CD4-positive, alpha-beta T cell treated with Interferon alpha-2 for 1 hour (primary cell): ENCODE measurements at places on chromosomes 12 and 14.

DNA sequence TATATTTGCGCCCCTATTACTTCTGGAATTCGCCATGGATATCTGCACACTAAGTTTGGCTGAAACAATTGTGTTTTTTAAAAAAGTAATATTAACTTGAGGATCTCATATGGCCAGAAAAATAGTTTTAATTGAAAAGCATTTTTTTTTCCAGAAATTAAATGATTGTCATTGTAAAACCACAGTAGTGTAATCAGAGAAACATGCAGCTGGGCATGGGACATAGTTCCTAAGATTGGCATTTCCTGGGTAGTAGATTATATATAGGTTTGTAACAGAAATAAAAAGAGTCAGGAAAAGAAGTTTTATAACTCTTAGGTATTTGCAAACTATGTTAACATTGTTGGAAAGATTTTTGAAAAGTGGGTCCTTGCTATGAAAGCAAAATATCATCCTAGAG is 17.6 kb downstream of the SSPN start:
- DNase-seq: no peak

GRCh38 chr12:29782285-29782870 is 1.4 kb downstream of the TMTC1 start:
- peak; percentile 5 for DNase-seq

GRCh38 chr12:51413791-51414190 is 10.8 kb upstream of the SLC4A8 start:
- no peak for DNase-seq

GRCh38 chr12:50934981-50935807 is 17.1 kb upstream of the HIGD1C start:
- no peak for DNase-seq

DNA sequence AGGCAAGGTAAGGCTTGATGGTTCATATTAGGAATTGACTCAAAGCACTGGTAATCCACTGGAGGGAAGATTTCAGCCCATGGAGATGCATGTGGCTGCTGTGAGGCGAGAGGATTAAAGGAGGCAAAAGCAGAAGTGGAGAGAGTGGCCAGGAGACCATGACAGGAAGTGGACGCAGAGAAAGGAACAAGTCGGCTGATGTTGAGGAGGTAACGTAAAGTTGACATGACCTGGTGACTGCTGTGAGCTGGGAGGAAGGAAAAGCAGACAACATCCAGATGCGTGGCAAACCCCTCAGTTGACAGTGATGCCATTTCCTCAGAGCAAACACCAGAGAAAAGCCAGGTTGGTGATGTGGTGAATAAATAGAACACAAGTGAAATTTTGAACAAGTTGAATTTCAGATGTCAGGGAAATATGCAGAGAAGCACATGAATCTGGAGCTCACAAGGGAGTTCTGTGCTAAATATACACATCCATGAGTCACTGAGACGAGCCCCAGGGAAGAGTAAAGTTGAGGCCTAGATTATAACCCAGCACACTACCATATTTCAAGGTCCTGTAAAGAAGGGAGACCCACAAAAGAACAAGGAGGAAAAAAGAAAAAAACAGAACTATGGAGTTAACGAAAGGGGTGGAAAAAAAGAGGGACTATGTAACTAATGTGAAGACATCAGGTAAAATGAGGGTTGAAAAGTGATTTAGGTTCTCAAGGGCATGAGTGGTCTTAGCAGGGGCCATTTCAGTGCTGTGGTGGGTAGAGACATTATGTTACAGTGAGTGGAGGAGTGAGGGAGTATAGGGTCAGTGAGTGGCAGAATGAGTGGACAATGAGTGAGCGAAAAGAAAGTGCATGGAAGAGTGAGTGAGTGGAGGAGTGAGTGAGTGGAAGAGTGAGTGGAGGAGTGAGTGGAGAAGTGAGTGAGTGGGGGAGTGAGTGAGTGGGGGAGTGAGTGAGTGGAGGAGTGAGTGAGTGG is 61.6 kb upstream of the GZMB start:
- peak; percentile 31 for DNase-seq

GRCh38 chr14:93676416-93676958 is 111.8 kb downstream of the PRIMA1 start:
- no peak for DNase-seq

DNA sequence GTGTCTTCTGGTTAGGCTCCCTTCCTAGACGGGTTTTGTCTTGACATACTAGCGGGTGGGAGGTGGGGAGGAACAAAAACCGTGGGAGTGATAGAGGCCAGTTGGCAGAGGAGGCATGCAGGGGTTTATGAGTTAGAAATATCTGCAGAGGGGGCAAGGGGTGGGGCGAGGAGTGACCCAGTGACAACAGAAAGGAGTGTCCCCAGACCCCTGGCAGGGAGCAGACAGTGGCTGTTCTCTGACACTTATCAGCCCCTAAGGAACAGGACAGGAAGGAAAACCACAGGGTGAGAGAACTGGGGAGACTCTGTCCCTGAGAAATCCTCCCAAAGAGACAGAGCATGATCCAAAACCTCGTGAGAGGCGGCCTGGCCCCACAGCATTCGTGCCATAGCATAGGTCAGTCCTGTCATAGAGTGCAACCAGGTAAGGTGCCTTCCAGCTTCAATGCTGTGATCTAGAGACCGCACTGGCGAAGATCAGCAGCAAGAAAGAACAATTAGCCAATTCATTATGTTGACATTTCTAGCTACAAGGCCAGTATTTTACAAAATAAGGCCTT is 141.4 kb downstream of the CRADD start:
- DNase-seq: no peak

GRCh38 chr14:104093366-104094055 is 8.0 kb downstream of the ASPG start:
- peak; percentile 21 for DNase-seq

DNA sequence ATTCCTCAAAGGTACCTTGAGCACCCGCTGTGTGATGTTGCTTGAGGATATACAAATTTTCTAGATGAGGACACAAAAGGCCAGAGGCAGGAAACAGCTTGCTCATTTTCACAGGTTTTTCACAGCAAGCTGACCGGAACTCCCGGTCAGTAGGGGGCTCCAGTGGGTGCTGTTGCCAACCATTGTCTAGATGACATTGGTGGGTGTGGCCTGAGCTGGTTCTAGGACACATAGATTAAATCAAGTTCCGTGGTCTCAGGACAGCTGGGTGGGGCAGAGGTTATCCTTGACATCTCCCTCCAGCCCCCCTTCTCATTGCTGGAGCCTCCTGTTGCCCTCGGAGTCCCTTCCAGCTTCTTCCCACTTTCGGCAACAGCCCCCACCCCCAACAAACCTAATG is 153.6 kb upstream of the FKBP4 start:
- DNase-seq: no peak

DNA sequence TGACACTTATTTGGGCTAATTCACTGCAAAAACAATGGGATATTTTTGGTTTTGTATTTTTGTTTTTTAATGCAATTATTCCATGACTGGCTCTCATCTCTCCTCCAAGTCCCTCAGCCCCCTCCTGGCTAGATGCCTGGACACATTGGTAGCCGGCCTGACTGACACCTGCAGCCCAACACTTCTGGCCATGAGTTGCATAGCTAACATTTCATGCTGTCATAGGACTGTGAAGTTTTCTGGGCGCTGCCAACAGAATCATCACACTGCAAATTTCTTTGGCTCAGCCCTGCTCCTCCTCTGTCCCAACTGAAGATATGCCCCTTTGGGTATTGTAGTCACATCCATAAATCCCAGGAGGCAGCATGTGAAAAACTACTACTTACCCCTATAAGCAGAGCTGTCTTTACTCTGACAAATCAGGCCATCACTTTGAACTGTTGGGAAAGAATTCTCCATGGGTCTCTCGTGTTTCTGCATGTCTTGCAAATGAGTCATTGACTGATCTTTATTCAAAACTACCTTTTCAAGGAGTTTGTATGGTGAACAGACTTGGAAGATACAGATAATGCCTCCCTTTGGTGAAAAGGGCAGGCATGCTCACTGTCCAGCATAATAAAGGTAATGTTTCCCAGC is 126.7 kb upstream of the LGR5 start:
- DNase-seq: no peak

- no peak for DNase-seq
Observed at GRCh38 chr12:101927036-101927435, 49.7 kb downstream of the DRAM1 start.
